ENCODE measurements at places on chromosomes 12 and 14. TPM values are rescaled to one million over a fixed set of nuclear protein-coding genes. Genes with fewer than 3 reads are reported as not detected.

Gene LHX5
- not detected for total RNA-seq

Gene MUCL1
- not detected for total RNA-seq

Gene LYZ
- total RNA-seq, result not detected

Gene SLCO1B1
- not detected for total RNA-seq

Gene TMPRSS12
- total RNA-seq, result not detected

Gene DAAM1
- 20.4 TPM for total RNA-seq

Gene CEBPE
- total RNA-seq, result 0.50 TPM

Gene KIF26A
- total RNA-seq, result 0.26 TPM

Gene COL2A1
- not detected for total RNA-seq

Gene PAPLN
- 0.29 TPM for total RNA-seq

Gene RNASE7
- total RNA-seq, result not detected

Gene TPPP2
- not detected for total RNA-seq

Gene SCFD1
- 58.1 TPM for total RNA-seq

Gene ARHGDIB
- 1,576 TPM for total RNA-seq

Gene CPNE6
- not detected for total RNA-seq

Gene TSPAN11
- total RNA-seq, result not detected

Gene OR4E2
- total RNA-seq, result not detected

Gene CLEC9A
- total RNA-seq, result not detected

Gene FSCB
- total RNA-seq, result not detected

Gene NOXRED1
- 0.29 TPM for total RNA-seq

Gene FGF6
- total RNA-seq, result not detected

Gene RAPGEF3
- not detected for total RNA-seq

Gene OR6C74
- total RNA-seq, result not detected

Gene PLA2G1B
- total RNA-seq, result not detected

Gene SLC4A8
- total RNA-seq, result 12.6 TPM

Gene KICS2
- 9.9 TPM for total RNA-seq

Gene FAM90A1
- total RNA-seq, result not detected

Gene CATSPERB
- 1.5 TPM for total RNA-seq

Gene RNASE1
- total RNA-seq, result not detected

Gene KERA
- not detected for total RNA-seq

Gene HNF1A
- total RNA-seq, result not detected

Gene RAB35
- total RNA-seq, result 61.0 TPM

Gene KLRC3
- total RNA-seq, result 1.3 TPM

Gene LRFN5
- total RNA-seq, result not detected

Gene OR6C2
- not detected for total RNA-seq

Gene HOXC11
- total RNA-seq, result not detected

Gene ZFP36L1
- 63.3 TPM for total RNA-seq

Gene REM2
- 0.61 TPM for total RNA-seq

Gene CLEC2A
- total RNA-seq, result not detected

Gene GALNT9
- total RNA-seq, result not detected

Gene ADAM21
- not detected for total RNA-seq

Gene ANKS1B
- total RNA-seq, result not detected

Gene VRTN
- not detected for total RNA-seq

Gene LRRIQ1
- not detected for total RNA-seq

Gene COPS7A
- 26.9 TPM for total RNA-seq

Gene KRT2
- not detected for total RNA-seq

Gene CIT
- total RNA-seq, result 111 TPM

Gene ERC1
- total RNA-seq, result 32.9 TPM

Gene KRT79
- not detected for total RNA-seq

Gene ST8SIA1
- total RNA-seq, result 0.34 TPM
